ENCODE measurements at places on chromosomes 7 and 10. TPM values are rescaled to one million over a fixed set of nuclear protein-coding genes. Genes with fewer than 3 reads are reported as not detected.

The PPP2R2D gene
- polyA plus RNA-seq = 19.3 TPM

The PARD3 gene
- polyA plus RNA-seq = 40.3 TPM

The PLAC9 gene
- polyA plus RNA-seq = 5.5 TPM

The CTTNBP2 gene
- 12.7 TPM for polyA plus RNA-seq

The MRC1 gene
- 0.90 TPM for polyA plus RNA-seq

The SEMA3E gene
- polyA plus RNA-seq = 0.28 TPM

The TMEM178B gene
- polyA plus RNA-seq = 0.21 TPM

The PRTFDC1 gene
- polyA plus RNA-seq = 0.98 TPM

The AUTS2 gene
- 8.3 TPM for polyA plus RNA-seq
